ENCODE measurements at places on chromosomes 11 and 22.

GRCh38 chr11:30260813-30261212 lies 30.0 kb downstream of the FSHB start:
- no peak overlapping the region for H3K4me3 ChIP-seq
- H3K27me3 ChIP-seq: peaks cover 2% of the 10 kb centered on the region
- no peak overlapping the region for H3K27ac ChIP-seq
- DNase-seq: no peak

GRCh38 chr22:48835857-48836672 lies 991.6 kb downstream of the BRD1 start:
- H3K27ac ChIP-seq: no peak overlapping the region
- H3K4me1 ChIP-seq: peaks cover 14% of the 10 kb centered on the region
- no peaks in the 10 kb centered on the region for H3K36me3 ChIP-seq

DNA sequence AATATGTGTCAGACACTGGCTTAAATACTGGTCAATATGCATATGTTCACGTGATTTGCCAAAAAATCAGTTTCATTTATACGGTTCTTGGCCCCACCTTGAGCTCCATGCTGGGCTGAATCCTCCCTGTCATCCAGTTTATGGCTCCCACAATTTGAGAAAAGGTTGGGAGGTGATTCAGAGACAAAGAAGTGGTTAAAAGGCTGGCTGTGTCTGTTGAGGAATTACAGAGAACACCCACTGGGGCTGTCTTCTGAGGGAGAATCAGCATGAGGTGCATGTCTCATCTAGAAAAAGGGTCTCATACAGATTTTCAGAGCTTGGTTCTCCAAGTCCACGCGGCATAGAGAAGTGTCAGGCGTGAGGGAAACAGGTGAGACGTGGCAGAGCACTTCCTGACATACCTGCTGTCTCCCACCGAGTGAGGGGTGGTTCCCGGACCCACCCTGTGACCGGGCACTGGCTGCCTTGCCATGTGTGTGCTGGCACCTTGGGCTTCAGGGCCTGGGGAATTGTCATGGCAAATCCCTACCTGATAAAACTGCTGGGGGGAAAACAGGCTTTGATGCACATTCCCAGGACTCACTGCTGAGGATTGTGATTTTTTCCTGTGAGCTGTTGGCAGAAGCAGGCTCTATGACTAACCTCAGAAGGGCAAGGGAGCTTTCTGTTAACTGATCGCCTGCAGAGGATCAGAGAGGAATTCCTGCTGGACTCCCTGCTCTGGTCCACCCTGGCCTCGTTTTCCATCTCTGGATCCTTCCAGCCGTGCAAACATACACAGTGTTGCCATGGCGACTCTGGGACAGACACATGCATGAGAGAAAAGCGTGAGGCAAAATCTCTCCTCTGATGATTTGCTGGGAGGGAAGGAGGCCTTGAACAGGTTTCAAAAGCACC lies 223.6 kb downstream of the ADAMTS15 start:
- H3K27ac ChIP-seq: no peak overlapping the region
- no peak for DNase-seq
- peaks cover 16% of the 10 kb centered on the region for H3K27me3 ChIP-seq

- H3K4me1 ChIP-seq: peaks cover 9% of the 10 kb centered on the region
- H3K36me3 ChIP-seq: no peaks in the 10 kb centered on the region
- no peak overlapping the region for H3K4me3 ChIP-seq
- H3K27ac ChIP-seq: no peak overlapping the region
- H3K27me3 ChIP-seq: peaks cover 57% of the 10 kb centered on the region
These were observed 1.7 kb upstream of the ST14 start for GRCh38 chr11:130157840-130158239.

GRCh38 chr11:115145324-115145723 lies 358.9 kb downstream of the CADM1 start:
- H3K36me3 ChIP-seq: no peaks in the 10 kb centered on the region
- H3K27me3 ChIP-seq: peaks cover 9% of the 10 kb centered on the region
- no peak overlapping the region for H3K27ac ChIP-seq
- H3K4me3 ChIP-seq: no peak overlapping the region
- H3K4me1 ChIP-seq: no peaks in the 10 kb centered on the region
- no peak for DNase-seq

GRCh38 chr22:20228055-20228938 lies 39.8 kb downstream of the RTN4R start:
- H3K27ac ChIP-seq: no peak overlapping the region
- H3K36me3 ChIP-seq: no peaks in the 10 kb centered on the region
- no peak for DNase-seq
- H3K4me3 ChIP-seq: no peak overlapping the region
- no peaks in the 10 kb centered on the region for H3K27me3 ChIP-seq
- no peaks in the 10 kb centered on the region for H3K4me1 ChIP-seq

- peaks cover 2% of the 10 kb centered on the region for H3K36me3 ChIP-seq
- no peak overlapping the region for H3K4me3 ChIP-seq
- peaks cover 5% of the 10 kb centered on the region for H3K4me1 ChIP-seq
These were observed 9.4 kb upstream of the TECTA start for GRCh38 chr11:121091492-121092152.

GRCh38 chr11:85359859-85360258 lies 267.3 kb downstream of the DLG2 start:
- H3K27ac ChIP-seq: no peak overlapping the region
- H3K4me1 ChIP-seq: no peaks in the 10 kb centered on the region
- H3K4me3 ChIP-seq: no peak overlapping the region
- DNase-seq: no peak

DNA sequence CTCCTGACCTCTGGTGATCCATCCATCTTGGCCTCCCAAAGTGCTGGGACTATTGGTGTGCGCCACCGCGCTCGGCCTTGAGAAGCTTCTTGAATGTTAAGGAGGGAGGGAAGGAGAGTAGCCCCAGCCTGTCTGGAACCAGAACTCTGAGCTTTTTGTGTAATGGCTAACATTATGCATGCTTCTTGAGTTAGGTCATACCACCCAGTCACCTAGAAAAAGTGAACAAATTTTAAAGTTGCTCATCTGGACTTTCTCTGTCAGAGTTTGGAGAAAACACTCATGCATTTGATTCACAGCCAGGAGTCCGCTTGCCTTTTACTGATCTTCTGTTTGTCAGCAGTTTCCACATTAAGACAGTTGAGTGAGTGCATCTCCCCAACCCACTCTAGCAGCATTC lies 82.1 kb downstream of the PPP6R3 start:
- peaks cover 57% of the 10 kb centered on the region for H3K36me3 ChIP-seq
- H3K27ac ChIP-seq: no peak overlapping the region
- H3K4me3 ChIP-seq: no peak overlapping the region
- H3K4me1 ChIP-seq: peaks cover 37% of the 10 kb centered on the region

DNA sequence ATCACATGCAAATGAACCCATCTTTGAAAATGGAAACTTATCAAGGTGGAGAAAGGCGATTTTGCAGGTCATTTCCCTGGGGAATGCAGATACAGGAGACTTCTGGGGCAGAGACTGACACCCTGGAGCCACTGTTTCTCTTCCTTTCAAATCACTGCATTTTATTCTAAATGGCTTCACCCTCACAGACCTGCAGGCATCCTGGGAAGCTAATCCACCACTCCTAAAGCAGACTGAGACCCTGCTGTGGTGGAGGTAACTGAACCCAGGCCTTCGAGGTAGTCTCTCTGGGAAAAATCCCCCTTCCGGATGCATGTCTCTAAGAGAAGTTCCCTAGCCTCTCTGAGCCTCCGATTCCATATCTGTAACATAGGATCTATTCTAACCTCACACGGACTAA lies 20.9 kb upstream of the CSNK2A3 start:
- H3K4me3 ChIP-seq: no peak overlapping the region
- no peaks in the 10 kb centered on the region for H3K27me3 ChIP-seq
- no peaks in the 10 kb centered on the region for H3K36me3 ChIP-seq
- H3K27ac ChIP-seq: no peak overlapping the region

DNA sequence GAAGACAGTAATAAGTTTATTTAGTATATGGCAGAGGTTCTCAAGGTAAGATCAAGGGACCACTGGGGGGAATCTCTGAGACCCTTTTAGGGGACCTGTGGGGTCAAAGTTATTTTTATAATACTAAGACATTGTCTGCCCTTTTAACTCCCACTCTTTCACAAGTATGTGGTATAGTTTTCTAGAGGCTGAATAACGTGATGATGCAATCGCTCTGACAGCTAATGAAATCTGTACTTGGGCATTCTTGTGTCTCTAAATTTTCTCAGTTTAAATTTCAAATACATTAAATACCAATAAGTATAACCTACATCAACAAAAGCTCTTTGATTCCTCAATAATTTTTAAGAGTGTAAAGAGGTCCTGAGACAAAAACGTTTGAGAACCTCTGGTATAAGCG lies 147.9 kb downstream of the ATG16L2 start:
- peaks cover 15% of the 10 kb centered on the region for H3K4me1 ChIP-seq
- peaks cover 43% of the 10 kb centered on the region for H3K36me3 ChIP-seq

- no peak overlapping the region for H3K4me3 ChIP-seq
These were observed 16.1 kb downstream of the BIK start for GRCh38 chr22:43126501-43127165.

GRCh38 chr11:88179971-88180629 lies 4.9 kb upstream of the RAB38 start:
- no peak overlapping the region for H3K4me3 ChIP-seq
- no peak for DNase-seq
- H3K27ac ChIP-seq: peak overlapping the region; percentile 37
- peaks cover 48% of the 10 kb centered on the region for H3K4me1 ChIP-seq
- peaks cover 9% of the 10 kb centered on the region for H3K36me3 ChIP-seq

- H3K27me3 ChIP-seq: peaks cover 41% of the 10 kb centered on the region
- H3K27ac ChIP-seq: no peak overlapping the region
- H3K36me3 ChIP-seq: no peaks in the 10 kb centered on the region
- no peak overlapping the region for H3K4me3 ChIP-seq
- peaks cover 3% of the 10 kb centered on the region for H3K4me1 ChIP-seq
- no peak for DNase-seq
These were observed 9.1 kb upstream of the GLYATL1B start for GRCh38 chr11:59076876-59077571.

GRCh38 chr22:17159504-17159951 lies 451 bp upstream of the HDHD5 start:
- no peaks in the 10 kb centered on the region for H3K27me3 ChIP-seq
- H3K27ac ChIP-seq: peak overlapping the region; percentile 64
- DNase-seq: peak; percentile 70
- H3K4me3 ChIP-seq: peak overlapping the region; percentile 82
- H3K36me3 ChIP-seq: peaks cover 5% of the 10 kb centered on the region

- H3K36me3 ChIP-seq: no peaks in the 10 kb centered on the region
- no peak overlapping the region for H3K27ac ChIP-seq
- no peaks in the 10 kb centered on the region for H3K27me3 ChIP-seq
- no peak for DNase-seq
These were observed 419.7 kb upstream of the CNTN5 start for GRCh38 chr11:98600786-98601773.

GRCh38 chr22:28408709-28409108 lies 270.9 kb downstream of the TTC28 start:
- peaks cover 3% of the 10 kb centered on the region for H3K4me1 ChIP-seq
- H3K36me3 ChIP-seq: peaks cover 3% of the 10 kb centered on the region

- H3K36me3 ChIP-seq: peaks cover 5% of the 10 kb centered on the region
- no peak for DNase-seq
These were observed 75.8 kb downstream of the MORC2 start for GRCh38 chr22:30892731-30893221.

DNA sequence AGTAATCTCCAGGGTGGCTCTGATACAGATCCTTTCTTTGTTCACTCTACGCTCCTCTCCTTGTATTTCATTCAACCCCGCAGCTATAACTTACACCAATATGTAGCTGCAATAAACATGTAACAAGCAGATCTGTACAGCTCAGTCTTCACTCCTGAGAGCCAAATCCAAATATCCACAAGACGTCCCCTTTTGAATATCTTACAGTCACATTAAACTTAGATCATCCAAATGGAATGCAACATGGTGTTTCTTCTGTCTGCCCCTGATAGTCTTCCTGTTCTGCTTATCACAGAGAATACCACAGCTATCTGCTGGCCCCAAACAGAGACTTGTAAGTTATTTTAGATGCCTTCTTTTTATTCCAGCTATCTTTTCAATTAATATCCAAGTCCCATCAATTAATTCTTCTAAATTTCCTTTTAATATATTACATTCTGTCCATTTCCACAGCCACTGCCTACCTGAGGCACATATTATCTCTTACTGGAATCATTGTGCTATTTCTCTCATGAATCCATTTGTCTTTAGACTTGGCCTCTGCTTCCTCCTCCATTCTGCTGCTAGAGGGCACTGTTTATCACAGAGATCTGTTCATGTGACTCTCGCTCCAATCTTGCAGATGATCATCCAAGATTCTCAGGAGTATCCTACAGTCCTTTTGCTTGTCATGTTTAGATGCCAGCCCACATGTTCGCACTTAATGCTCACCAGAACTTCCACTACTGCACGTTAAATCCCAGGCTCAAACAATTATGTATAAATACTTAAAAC lies 908.6 kb downstream of the NTM start:
- H3K27ac ChIP-seq: no peak overlapping the region
- peaks cover 2% of the 10 kb centered on the region for H3K4me1 ChIP-seq
- no peak for DNase-seq
- H3K36me3 ChIP-seq: no peaks in the 10 kb centered on the region
- peaks cover 7% of the 10 kb centered on the region for H3K27me3 ChIP-seq

DNA sequence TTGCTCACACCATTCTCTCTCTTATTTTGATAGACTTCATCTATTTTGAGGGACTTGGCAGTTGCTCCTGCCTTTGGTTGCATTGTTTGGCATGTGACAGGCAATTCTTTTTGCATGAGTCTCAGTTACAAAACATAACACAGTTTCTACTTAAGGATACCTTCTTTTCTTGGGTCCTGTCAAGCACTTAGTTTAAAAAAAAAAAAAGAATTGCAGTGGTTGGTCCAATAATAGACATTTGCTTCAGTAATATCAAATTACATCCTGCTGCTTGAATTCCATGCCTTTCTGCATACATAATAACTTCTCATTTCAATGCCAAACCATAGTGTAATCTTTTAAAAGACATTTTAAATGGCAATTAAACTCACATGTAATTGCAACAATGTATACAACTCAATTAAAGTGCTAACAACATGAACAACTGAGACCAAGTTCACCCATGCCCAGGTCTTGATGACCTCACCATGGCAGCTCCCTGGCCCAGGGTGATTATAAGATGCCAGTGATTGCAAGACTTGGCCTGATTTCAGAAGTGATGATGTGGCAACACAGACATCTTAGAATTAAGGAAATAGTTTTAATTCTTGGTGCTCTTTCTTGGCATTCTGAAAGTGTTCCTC lies 32.2 kb upstream of the PLET1 start:
- H3K27ac ChIP-seq: no peak overlapping the region
- H3K4me1 ChIP-seq: peaks cover 43% of the 10 kb centered on the region
- H3K4me3 ChIP-seq: no peak overlapping the region
- DNase-seq: no peak

DNA sequence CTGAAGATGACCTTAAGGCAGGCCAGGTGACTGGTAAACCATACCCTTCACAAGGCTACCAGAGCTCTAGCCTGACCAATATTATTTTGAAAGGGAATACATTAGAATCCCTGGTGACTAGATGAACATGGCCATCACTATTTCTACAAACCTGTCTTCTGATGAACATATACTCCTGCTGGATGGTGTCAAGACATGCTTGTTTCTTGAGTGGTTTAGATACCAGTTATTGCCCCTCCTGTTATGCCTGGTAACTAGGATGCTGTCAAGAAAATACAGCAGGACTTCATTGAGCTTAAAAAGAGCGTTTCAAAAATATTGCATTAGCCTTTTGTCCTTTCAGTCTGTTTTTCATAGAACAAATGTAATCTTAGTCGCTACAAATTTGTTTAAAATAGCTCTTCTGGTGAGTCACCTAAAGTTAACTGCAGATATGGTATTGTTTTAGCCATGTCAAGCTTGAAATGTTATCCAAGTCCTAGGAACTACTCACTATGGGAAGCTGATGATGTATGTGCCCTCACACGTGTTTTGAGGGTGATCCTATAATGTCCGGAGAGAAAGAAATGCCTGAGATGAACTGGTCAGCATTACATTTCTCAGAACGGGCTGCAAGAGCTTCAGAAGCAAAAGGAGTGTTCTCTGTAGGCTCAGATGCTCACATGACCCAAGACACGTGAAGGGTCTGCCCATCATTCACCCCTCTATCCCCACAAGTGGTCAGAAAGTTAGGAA lies 20.6 kb downstream of the ADM start:
- peaks cover 35% of the 10 kb centered on the region for H3K27me3 ChIP-seq
- DNase-seq: no peak
- H3K4me3 ChIP-seq: no peak overlapping the region
- peaks cover 6% of the 10 kb centered on the region for H3K4me1 ChIP-seq
- no peaks in the 10 kb centered on the region for H3K36me3 ChIP-seq

Data from activated CD8-positive, alpha-beta memory T cell treated with anti-CD3 and anti-CD28 coated beads, Interleukin-2, amount 10 ng/mL, durations not matched to agents 7 days and 5 days (primary cell).